ENCODE measurements at places on chromosomes 7 and 10.

DNA sequence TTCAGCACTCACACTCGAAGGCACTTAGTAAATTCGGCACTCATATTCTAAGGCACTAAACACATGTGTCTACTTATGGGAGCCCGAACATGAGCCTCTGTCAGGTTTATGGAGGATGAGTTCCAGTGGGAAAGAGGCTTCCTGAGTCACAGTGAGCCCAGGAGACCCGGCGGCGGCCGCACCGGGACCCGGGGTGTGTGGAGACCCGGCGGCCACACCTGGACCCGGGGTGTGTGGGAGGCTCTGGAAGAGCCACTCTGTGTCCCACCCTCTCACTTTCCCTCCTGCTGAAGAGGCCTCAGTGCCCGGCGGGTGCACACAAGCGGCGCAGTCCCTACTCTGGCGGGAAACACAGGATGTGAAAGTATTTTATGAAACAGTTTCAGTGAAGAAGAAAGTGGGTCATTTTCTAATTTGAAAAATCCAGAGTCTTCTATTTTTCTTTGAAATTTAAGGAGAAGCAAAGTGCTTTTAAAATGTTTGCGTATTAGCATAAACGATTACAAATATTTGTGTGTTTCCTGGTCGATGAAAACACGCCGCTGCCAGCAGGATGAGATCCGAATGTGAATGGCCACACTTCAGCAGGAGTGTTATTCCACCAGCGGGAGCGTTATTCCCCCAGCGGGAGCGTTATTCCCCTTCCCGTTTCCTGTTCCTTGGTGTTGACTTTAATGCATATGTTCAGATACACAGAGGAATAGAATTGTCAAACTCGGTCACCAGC is 625.1 kb downstream of the DNAJB6 start:
- DNase-seq = no peak

GRCh38 chr7:142796001-142796500 is 25.3 kb downstream of the PRSS2 start:
- no peak for DNase-seq

DNA sequence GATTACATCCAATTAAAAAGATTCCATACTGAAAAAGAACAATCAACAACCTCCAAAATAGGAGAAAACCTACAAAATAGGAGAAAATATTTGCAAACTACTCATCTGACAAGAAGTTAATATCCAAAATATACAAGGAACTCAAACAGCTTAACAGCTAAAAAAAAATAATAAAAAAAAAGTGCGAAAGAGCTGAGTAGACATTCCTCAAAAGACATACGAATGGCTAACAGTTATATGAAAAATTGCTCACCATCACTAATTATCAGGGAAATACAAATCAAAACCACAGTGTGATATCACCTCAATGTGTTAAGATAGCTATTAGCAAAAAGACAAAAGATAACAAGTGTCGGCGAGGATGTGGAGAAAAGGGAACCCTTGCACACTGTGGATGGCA is 450.3 kb downstream of the PHTF2 start:
- no peak for DNase-seq

GRCh38 chr7:23181684-23182553 is at the start of gene NUP42:
Gene NUP42 (plus strand): TSS chr7:23182048. CDS start chr7:23182086, 38 bp downstream.
- peak; percentile 96 for DNase-seq

DNA sequence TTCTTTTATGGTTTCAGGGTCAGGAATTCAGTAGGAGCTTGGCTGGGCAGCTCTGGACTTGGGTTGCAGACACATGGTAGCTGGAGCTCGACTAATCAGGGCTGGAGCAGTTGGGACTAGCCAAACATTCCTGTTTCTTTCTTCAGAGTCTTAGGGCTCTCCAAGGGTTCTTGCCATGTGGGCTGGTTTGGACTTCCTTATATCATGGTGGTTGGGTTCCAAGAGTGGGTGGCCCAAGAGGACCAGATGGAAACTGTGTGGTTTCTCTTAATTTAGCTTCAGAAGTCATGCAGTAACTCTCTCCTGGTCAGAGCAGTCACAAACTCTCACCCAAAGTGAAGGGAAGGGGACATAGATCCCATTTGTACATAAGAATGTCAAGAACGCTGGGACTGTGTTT is 270.1 kb upstream of the FZD1 start:
- no peak for DNase-seq

DNA sequence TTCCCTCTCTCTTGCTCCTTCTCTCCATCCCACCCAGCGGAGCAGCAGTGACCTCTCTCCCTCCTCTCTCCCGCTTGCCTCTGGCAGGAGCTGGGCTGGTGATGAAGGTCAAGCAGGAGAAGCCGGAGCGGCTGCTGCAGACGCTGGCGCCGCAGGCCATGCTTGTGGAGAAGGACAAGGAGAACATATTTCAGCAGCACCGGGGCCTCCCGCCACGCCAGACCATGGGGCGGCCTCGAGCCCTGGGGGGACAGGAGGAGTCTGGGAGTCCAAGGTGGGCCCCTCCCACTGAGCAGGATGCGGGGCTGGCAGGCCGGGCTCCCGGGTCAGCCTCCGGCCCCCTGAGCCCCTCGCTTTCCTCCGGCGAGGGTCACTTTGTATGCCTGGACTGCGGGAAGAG is 17.3 kb downstream of the ZNF775 start:
- no peak for DNase-seq

DNA sequence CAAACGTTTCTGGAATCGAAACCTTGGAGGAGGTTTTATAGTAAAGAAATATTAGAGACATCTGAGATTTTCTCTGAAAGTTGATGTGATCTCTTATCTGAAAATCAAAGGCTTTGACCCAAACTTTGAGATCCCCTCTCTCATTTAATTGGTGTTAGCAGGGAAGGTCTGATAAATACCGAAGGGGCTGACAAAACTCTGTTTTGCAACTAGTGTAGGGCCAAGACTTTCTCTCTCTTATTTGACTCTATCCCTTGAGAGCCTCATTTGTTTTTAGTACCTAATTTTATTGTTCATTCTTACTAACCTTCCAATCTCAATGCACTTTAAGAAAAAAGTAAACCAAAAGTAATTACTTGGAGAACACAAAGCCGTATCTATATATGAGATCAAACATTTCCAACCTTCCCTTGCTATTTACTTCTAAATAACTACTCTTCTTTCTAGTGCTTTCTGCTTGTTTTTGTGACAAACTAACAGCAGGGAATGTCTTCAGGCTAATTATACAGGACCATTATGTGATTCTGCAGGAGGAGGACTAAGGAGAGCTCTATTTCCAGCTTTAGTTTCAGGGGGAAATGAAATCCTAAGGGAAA is 33.4 kb upstream of the NPVF start:
- no peak for DNase-seq

DNA sequence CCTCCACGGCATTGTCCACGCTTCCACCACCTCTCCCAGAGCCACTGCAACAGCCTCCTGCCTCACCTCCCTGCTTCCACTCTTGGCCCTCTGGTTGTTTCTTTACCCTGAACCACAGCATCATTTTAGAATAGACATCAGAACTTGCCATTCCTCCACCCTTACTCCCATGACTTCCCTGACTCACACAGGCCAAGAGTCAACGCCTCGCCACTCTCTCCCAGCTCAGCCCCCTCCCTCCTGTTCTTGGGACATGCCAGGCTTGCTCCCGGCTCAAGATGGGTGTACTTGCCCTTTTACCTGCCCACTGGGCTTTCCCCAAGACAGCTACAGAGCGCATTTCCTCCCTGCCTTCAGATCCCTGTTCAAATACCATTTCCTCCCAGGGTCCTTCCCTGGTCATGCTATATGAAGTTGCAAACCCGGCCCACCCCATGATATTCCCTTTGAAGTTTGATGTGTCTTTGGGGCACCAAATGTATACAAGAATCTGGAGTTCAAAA is 429.1 kb downstream of the RPS24 start:
- no peak for DNase-seq

DNA sequence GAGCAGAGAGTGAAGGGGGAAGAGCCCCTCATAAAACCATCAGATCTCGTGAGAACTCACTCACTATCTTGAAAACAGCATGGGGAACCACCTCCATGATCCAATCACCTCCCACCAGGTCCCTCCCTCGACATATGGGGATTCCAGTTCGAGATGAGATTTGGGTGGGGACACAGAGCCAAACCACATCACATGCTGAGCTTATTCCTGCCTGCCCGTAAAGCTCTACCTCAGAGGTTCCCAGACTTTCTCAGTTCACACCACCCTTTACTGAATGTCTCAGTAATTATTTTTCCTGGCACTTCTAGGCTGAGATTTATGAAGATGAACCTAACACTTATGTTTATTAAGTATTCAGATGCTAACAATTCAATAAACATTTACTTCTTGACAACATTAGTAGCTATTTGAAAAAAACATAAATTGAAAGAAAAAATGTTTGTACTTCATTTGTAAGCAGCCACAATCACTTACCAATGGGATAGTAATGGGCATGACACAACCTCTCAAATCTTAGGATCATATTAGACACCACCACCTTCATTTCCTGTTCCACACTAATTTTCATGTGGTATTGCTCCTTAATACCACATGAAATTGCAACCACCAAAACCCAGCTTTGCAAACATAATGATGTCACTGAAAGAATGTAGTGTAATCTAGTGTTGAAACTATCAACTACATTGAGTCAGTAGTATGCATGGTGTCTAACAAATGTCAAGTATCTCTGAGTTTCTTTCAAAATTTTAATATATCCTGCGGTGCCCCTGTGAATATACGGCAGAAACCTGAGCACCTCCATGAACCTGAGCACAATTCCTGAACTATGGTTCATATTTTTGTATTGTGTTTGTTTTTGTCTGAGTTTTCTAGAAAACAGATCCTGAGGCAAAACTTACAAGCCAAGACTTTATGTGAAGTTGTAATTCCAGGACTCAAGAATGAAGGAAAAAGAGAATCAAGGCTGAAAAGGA is 4.5 kb upstream of the DGKI start:
- DNase-seq = no peak

DNA sequence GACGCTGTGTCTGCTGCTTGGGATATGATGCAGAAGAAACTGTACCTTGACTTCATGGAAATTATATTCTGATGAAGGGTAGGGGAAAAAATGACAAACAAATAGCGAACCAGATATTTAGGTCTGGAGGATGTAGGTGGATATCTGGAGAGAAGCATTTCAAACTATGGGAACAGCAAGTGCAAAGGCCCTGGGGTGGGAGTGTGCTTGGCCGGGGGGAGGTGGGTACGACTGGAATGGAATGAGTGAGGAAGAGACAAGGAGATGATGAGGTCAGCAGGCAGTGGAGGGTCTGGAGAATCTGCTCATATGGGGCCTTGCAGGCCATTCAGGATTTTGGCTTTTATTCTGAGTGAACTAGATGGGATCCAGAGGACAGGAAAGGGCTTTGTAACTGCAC is 65.2 kb downstream of the TLL2 start:
- DNase-seq = no peak

DNA sequence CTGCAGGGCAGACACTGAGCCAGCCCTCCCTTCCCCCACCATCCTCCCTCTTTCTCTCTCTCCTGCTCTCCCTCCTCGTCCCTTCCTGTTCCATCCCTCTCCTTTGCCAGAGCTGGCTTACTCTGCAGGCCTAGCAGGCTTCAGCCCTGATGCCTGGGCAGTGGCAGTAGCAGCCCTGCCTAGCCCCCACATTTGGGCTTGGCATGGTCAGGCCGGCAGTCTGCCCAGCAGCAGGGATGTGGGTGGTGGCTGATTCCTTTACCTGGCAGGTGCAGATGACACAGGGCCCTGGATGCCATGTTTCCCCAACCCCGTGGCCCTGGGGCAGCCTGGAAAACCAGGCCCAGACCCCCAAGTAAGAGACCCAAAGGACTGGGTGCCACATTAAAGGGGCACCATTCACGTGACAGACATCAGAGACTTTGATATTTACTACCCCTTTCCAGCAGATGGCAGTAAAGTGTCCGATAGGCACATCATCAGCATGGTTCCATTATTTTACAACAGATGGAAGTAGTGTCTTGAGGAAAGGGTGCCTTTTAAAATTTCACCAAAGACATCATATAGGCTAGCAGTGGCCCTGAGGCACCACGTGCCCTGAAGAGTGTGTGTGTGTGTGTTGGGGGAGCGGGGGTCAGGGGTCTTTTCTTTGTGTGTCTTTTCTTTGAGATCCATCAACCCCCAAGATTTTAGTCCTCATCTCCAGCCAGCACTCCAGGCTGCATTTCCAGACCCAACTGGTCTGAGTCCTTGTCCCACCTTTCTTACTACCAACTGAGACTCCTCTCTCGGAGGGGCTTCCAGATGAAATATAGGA is 5.9 kb downstream of the KCP start:
- no peak for DNase-seq

DNA sequence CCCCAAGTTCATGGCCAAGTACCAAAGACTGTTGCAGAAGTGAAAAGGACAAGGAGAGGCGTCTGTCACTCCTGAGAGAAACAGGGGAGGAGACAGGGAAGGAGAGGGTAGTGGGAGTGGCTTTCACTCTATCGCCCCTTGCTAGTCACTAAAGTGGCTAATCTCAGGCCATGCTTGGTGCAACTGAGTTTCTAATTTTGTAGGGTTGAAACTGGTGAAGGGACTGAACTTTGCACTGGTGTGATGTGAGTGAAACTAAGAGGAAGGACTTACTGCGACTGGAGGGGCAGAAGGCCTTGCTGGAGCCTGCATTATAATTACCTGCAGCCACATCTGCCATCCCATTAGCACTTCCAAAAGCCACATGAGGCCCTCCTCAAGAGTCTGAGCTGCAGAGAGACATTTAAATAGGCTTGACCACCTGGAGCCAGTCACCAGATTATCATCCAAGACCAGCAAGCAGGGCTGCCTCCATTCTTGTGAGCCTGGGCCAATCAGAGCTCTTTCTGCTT is 107.2 kb upstream of the EEPD1 start:
- no peak for DNase-seq

DNA sequence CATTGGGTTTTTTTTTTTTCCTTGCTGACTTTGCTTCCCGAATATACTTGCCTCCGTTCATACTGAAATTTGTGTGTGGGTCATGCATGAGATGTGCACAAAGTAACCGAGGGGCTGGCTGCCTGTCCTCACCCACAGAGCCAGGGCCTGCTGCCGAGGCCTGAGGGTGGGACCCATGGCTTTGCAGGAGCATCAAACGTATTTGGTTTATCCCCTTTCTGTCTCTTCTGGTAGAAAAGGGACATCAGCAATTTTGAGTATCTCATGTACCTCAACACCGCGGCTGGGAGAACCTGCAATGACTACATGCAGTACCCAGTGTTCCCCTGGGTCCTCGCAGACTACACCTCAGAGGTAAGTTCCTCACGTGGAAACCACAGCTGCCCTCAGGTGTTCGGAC is 3.5 kb upstream of the LRRC18 start:
- DNase-seq = no peak

- no peak for DNase-seq
These were observed 3.2 kb upstream of the DGKB start for GRCh38 chr7:14905764-14906163.

DNA sequence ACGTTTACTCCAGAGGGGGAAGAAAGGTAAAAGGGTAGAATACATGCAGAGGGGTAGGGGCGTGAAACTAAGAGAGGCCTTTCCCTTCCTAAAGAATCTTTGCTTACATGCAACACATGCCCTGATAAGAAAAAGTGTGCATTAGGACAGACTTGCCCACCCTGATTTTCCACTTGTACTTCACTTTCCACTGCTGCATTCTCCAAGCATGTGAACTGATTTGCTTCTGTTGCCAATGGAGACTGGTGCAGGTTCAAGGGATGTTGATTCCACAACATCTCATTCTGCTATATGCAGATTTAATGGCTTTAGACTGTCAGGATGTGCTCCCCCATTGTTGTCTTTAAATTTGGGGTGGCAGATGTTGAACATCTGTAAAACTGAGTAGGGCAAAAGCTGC is 237.5 kb upstream of the TCF7L2 start:
- no peak for DNase-seq
